GM23248 (cell line): ENCODE measurements at places on chromosomes 7 and 10.
A peak's percentile ranks its signal among the peaks of the same experiment; 100 is the strongest.

DNA sequence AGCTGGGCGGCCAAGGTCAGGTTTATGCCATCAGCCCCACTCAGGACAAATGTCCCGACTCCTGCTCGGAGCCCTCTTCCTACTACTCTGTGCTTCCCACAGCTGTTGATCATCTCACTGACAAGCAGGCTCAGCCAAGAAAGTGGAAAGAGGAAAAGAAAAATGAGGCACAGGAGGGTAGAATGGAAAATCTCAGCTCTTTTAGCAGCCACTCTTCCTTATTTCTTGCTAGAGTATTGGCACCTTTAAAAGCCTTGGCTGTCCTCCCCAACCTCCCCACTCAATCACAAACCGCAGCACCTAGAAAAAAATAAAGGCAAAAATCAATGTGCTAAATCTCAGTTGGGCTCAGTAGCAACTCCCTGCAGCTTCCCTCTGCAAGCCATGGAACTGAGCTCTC is 35.3 kb upstream of the AGK start:
- DNase-seq = no peak

- DNase-seq = no peak
Measured at GRCh38 chr10:116421815-116422214, 5.8 kb upstream of the PNLIPRP3 start.

- DNase-seq = peak; percentile 22
Measured at GRCh38 chr7:127536741-127537140, 48.7 kb downstream of the GCC1 start.

GRCh38 chr7:123624527-123625183 is 23.0 kb downstream of the ASB15 start:
- peak; percentile 22 for DNase-seq

- peak; percentile 88 for DNase-seq
Measured at GRCh38 chr10:82826132-82826531, 951.1 kb downstream of the NRG3 start.

DNA sequence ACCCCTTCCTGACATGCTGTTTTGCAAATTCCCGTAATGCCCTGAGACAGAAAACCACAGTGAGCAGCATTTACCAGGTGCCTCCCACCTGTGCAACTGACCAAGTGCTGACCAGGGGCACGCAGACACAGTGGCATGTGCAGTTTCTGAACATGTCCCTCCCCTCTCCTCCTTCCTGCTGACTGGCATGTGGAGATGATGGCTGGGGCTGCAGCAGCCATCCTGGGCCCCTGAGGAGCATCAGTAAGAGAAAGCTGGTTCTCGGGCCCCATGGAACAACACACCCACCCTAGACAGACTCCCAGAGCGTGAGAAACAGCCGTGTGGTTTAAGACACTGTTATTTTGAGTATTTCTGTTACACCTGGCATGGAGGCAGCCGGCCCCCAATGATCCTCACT is 66.2 kb upstream of the PDGFA start:
- DNase-seq = no peak

- peak; percentile 44 for DNase-seq
Measured at GRCh38 chr7:116446212-116446855, 53.2 kb upstream of the CAV2 start.

DNA sequence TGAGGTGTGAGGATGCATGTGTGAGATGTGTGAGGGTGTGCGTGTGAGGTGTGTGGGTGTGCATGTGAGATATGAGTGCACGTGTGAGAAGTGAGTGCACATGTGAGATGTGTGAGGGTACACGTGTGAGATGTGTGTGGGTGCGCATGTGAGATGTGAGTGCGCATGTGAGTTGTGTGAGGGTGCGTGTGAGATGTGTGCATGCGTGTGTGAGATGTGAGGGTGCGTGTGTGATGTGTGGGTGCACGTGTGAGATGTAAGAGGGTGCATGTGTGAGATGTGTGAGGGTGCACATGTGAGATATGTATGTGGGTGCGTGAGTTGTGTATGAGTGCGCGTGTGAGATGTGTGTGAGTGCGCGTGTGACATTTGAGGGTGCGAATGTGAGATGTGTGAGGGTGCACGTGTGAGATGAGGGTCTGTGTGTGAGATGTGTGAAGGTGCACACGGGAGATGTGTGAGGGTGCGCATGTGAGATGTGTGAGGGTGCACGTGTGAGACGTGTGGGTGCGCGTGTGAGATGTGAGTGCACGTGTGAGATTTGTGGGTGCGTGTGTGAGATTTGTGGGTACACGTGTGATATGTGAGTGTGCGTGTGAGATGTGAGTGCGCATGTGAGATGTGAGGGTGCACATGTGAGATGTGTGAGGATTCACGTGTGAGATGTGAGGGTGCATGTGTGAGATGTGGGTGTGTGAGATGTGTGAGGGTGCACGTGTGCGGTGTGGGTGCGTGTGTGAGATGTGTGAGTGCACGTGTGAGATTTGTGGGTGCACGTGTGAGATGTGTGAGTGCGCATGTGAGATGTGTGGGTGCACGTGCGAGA is 30.5 kb downstream of the PPIF start:
- DNase-seq = no peak

DNA sequence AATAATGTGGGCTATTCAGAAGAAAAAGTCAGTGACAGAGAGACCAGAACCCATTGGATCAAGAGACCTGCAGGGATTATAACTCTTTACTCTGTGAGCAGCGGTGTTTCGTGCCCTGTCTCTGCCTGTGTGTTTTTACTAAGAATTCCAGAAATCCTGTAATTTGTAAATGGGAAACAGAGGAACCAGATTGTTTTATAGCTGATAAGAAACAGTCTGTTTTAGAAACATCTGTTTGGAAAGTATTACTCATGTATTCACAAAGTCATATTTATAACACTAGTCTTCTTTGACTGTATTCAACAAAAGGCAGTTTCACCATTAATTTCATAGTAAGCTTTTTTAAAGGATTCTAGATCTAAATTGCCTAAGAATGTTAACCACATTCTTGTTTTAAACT is 30.0 kb upstream of the VDAC2 start:
- peak; percentile 42 for DNase-seq

GRCh38 chr7:1455955-1456354 is 3.3 kb downstream of the MICALL2 start:
- no peak for DNase-seq

DNA sequence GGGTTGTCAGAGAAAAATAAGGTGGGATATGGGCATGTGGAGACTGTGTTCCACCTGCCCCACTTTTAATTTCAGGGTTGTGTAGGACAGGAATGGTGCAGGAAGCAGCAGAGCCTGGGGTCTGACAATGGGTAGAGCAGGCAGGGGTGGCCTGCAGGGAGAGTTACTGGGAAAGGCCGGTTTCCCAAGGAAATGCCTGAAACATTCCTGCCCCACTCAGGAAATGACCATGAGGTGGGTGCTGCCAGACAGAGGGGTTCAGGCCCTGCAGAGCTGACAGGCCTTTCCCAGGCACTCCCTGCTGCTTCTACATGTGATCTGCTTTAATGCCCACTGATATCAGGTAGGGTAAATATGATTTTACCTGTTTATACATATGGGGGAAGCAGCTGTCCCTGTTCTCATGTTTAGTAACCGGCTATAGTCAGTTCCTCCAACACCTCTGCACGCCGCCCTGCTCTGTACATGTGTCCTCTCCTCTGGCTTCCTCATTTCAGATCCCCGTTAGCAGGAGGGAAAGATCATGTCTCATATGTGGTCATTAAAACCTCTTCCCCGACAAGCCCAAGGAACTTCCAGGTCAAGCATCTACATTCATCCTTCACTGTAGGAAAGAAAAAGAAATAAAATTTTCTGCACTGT is 118.6 kb upstream of the PRSS58 start:
- DNase-seq = no peak
